ENCODE measurements at places on chromosomes 12 and 14.

DNA sequence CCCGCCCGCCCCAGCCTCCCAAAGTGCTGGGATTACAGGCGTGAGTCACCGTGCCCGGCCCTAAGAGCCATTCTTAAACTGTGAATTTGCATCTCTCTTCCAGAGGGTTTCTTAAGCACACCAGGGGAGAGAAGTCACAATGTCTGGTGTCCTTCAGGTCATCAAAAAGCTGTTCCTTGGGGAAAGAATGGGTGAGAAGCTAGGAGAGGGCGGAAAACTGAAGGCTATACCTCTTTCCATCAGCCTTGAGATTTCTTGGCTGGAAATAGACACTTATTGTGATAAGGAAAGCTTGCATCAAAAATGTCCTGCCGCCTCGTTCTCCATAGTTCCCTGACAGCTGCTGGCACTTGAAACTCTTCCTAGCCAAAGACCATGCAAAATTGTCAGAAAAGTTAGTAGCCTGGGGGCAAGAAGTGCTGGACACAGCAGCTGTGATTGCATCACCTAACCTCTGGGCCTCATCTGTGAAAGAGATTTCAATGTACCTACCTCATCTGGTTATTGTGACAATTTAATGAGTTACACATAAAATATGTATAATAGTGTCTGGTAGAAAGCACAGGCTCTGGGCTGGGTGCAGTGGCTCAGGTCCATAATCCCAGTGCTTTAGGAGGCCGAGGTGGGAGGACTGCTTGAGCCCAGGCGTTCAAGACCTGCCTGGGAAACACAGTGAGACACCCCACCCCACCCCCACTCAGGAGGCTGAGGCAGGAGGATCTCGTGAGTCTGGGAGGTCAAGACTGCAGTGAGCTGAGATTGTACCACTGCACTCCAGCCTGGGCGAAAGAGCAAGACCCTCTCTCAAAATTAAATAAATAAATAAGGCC lies 9.7 kb upstream of the UBC start:
- DNase-seq = no peak

GRCh38 chr12:16030744-16031143 lies 119.6 kb downstream of the DERA start:
- no peak for DNase-seq

GRCh38 chr14:66078006-66078405 lies 408.2 kb upstream of the CCDC196 start:
- no peak for DNase-seq

DNA sequence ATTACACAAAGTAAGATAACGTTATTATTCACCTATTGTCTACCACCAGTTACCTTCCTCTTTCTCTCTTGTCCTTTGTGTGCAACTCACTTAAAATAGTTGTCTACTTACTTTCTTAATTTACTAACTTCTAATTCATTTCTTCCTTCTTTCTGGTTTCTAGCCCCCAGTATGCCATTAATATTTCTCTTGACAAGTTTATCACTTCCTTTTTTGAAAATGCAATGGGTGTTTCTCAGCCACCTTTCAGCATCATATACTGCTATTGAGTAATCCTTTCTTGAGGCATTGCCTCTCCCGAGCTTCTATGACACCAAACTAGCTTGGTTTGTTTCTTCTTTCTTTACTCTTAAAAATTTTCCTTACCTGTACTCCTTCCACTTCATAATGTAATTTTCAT lies 633.6 kb downstream of the TMTC2 start:
- no peak for DNase-seq

GRCh38 chr14:73955674-73956073 lies 5.6 kb downstream of the COQ6 start:
- no peak for DNase-seq

DNA sequence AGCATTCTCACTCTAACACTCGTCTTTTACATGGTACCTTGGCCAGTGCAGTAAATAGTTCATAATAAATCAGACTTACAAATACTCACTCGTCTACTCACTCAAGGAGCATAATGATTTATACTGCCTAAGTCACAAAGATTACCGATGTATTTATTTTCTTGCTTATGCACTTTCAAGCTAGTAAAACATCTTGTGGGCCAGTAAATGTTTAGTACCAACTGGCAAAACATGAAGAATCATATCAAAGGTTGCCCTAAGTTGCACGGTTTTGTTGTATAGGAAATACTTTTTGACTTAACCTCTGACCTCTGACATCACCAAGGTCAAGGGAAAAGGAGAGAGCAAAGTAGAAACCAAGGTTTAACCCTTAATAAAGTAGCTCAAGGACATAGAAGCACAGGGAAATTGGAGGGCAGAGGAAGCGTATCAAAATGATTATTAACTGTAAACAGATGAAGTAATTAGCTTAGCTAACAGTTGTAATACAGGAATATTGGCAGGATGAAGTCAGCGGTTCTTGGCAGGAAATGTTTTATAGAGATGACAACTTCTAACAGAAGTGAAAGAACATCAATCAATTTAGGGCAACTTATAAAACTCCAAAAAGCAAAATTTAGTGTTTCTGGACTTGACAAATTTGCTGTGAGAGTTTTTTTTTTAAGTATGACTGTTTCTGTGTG lies 131.9 kb downstream of the HMGA2 start:
- DNase-seq = no peak

DNA sequence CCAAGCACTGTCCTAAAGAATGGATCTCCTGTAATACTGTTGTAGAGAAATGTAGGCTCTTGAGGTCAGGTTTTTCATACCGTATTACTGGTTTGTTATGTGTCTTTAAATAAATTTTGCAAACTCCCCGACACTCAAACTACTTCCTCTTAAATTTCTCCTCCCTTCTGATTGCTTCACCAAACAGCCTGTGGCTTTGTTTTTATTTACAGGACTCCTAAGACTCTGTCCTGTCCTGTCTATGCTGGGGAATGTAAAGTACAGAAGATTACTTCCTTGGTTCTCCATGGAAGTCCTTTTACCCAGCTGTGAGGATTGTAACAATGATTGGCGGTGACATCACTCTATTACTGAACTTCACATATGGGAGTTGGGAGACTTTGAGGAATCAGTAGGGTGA lies 873.5 kb downstream of the DIO2 start:
- no peak for DNase-seq

GRCh38 chr12:24212496-24212895 lies 263.0 kb upstream of the SOX5 start:
- no peak for DNase-seq

GRCh38 chr12:31369712-31370521 lies 44.0 kb upstream of the SINHCAF start:
- DNase-seq = no peak

- DNase-seq = no peak
Measured at GRCh38 chr12:119444462-119445044, 110.0 kb downstream of the CCDC60 start.

DNA sequence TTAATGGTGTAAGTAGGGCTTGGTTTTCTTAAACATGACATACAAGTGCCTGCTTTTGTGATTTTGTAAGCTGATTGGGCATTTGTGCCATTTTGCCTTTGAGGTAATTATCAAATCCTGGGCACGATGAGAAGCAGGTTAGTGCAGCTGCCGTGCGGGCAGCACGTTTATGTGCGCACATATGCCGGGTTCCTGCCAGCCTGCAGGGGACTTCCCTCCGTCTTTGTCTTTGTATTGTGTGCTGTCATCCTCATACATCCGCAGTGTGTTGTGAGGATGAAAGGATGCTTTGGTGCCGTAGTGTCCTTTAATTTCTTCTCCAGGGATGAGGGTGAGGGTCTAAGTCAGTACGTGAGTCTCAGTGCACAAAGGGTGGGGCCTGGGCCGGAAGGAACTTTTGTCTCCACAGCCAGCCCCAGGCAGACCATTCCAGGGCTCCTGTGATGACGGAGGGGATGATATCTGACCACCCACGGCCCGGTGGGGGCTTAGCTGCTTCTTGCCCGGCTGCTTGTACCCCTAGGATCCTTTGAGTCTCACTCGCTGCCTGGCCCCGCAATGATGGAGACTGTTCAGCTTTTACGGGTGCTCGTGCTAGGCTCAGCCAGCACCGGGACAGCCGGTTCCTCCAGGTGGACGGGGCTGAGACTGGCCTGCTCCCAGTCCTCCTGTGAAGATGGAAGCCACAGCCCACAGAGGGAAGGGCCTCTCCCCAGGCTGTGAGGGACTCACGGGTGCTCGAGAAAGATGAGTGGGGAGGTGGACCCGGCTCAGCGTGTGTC lies 54.6 kb downstream of the ADGRD1 start:
- no peak for DNase-seq

DNA sequence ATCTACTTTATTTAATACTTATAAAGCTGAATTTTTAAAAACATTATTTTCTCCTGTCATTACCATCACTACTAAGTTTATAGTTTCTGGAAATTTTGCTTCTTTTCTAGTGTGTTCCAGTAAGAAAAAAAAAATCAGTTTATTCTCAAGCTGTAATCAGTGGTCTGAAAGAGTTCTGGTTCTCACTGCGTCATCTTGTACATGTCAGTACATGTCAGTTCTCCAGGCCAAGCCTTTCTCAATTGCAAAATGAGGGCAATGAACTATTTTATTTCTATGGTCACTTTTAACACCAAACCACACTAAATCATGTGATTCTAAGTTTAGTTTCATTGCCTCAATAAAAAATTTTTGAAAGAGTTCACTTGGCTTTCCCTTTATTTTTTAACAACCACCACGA lies 468.9 kb upstream of the LRFN5 start:
- DNase-seq = no peak

DNA sequence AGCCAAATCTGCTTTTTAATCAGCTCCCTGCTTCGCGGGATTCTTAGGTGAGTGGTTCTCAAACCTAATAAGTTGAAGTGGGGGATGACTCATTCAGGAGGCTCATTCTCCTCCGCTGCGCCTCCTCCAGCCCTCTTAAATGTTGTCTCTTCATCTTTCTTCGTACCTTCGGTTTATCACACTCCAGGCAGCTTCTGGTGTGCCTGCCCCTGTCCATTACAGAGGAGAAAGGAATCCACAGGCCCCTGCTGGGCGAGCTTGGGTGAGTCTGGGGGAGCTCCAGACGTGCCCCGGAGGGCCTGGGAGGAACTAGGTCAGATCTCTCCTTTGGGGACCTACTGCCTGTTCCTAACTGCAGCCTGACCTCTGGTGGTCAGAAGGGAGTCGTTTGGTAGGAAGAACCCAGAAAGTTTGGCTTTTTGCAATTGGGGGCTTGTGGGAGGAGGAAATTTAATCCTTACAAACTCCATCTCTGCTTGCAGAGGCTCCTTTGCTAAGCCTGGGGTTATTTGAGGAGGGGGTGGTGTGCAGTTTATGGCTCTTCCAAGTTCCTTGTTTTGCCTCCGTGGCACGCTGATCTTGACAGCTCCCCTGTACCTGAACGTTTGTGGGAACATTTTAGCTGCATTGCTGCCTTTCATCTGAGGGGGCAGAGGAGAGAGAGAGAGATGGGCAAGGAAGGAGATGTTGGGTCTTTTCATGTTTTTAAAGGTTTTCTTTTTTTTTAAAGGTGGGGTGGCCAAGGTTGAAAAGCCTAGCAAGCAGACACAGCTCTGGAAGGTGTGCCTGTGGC lies 84.1 kb upstream of the GNG2 start:
- DNase-seq = no peak

- no peak for DNase-seq
Measured at GRCh38 chr12:120584343-120585149, 3.3 kb upstream of the POP5 start.

DNA sequence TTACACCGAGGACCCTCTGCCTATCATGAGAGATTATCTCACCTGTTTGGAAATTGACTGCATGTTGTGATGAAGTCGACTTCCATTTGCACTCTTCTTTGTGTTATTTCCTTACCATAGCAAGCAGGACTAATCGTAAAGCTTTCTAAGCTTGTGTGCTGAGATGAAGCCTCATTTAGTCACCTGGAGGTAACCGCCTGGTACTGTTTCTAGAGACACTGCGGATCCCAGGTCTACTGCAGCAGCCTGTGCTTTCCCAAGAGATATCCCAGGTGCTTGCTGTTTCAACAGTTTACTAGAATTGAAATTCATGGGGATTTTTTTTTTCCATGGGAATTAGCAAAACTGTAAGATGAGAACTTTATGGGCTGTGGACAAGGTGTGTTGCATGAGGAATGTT lies 131.8 kb downstream of the PTPRR start:
- no peak for DNase-seq

DNA sequence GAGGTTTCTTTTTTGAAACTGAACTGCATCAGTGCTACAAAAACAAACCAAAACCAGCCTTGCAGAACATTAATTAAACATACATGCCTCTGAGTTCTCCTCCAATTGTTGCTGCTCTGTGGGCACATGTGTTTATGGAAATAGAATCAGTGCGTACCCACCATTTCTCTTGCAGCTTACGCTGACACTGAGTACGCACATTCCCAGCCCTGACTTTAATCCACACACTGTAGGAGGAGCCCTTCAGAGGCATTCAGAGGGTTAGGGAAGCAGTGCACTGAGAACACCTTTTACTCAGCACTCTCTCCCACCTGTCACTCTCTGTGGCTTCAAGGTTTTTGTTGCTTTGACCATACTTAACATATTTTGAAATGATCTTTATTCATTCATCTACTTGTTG lies 250.5 kb upstream of the PWP1 start:
- DNase-seq = no peak

All from stimulated activated CD8-positive, alpha-beta memory T cell treated with anti-CD3 and anti-CD28 coated beads, Interleukin-4, amount 100 ng/mL, for 4 hours (primary cell).